GM06990 (cell line): ENCODE measurements at places on chromosomes 16 and 17.
A peak's percentile ranks its signal among the peaks of the same experiment; 100 is the strongest.

- no peak for DNase-seq
Observed at GRCh38 chr17:82836823-82837357, 2.9 kb downstream of the ZNF750 start.

- DNase-seq: no peak
Observed at GRCh38 chr16:22732400-22732799, 81.6 kb upstream of the HS3ST2 start.

DNA sequence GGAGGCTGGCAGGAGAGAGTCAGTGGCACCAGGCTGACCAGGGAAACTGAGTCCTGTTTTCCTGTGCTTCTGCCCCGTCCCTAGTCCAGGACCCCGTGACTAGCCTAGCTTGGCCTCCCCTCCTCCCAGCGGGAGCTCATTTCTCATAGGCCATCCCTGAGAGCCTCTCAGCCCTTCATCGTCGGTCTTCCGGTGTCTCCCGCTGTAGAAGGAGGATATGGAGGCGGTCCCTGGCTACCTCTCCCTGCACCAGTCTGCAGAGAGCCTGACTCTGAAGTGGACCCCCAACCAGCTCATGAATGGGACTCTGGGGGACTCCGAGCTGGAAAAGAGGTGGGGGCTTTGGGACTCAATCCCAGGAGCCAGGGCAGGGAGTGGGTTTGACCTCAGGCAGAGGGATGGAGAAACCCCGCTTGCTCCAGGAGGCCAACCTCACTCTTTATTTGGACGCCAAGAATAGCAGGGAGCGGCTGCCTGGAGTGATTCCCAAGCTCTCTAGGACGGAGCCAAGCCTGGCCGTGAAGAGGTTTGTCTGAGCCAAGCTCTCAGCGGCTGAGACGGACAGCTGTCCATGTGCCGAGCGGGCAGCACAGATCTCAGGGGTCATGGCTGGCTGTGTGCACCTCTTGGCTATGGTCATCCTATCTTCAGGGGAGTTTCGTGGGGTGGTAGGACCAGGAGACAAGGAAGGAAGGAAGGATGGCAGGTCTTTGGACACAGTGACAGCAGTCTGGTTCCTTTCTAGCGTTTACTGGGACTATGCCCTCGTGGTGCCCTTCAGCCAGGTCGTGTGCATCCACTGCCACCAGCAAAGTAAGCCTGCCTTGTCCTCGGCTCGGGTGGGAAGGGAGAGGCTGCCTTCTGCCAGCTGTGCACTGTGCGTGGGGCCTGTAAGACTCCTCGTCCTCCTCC is 26.8 kb downstream of the SGSM2 start:
- DNase-seq: no peak

DNA sequence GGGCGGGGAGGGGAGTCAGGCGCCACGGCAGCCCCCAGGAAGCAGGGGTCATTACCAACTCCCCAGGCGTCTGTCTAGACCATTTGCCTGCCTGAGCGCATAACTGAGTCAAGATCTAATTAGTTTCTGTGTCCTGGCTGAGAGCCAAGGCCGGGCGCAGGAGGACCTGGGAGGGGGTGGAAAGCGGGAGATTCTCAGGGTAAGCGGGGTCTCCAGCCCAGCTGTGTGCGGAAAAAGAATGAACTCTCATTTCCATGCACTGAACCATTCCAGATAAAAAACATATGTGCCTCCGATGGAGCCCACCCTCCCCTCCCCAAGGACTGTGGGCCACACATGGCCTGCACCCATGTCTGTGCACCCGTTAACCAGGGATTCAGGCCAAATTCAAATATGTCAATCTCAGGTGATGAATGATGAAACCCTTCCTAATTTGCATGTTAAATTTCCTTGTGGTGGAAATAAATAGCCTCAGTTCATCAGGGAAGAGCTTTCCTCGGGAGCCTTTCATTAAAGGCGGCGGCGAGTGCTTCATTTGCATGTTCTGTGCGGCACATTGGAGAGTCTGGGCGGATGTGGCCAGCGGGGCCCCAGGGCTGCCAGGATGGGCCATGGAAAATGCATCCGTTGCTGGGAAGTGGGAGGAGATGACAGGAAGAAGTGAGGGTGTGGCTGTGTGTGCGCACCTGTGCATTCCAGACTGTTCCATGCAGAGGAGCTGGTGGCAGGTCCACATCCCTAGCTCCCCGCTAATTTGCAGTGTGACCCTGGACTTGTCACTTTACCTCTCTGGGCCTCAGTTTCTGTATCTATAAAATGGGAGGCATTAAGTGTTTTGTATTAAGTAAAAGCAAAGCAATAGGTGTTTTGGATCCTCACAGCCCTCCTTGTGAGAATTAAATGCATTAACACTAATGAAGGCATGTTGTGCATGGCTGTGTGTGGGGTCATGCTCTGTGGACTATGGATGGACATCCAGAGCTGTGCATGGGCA is 151.1 kb downstream of the SDK2 start:
- DNase-seq: no peak

DNA sequence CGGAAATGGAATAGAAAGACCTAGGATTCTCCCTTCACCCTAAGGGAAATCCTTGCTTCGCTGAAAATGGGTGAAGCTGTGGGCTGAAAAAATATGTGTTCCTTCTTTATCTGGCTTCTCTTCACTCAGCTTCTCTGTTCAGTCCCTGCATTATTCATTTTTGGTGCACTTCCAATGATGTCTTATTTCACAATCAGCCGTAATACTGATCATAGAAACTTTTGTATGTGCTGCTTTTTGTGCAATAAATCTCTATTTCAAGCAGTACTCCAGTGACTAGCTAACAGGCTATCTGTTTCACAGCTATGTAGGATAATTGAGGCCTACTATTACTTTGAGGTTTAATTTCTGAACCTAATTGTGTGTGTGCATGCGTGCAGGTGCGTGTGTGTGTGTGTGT is 144.6 kb downstream of the FOXL1 start:
- no peak for DNase-seq

- no peak for DNase-seq
Observed at GRCh38 chr16:66427871-66428681, 981 bp downstream of the BEAN1 start.

DNA sequence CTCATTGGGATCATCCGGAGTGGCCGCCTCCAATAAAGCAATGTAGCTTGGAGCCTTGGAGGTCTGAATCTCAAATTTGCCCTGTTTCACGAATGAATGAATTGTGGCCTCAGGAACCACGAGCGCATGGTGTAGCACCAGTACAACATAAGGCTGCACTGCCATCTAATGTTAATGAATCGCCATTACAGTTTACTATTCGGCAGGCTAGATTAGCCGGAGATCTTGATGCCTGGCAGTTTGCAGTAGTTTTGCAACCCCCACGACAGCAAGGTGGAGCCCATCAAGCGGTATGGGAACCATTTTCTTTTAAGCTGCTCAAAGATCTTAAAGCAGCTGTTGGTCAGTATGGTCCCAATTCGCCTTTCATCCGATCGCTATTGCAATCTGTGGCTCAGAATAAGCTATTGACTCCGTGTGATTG is 18.8 kb downstream of the ALOX15B start:
- DNase-seq: no peak

GRCh38 chr17:20315821-20316220 is 151.5 kb downstream of the LGALS9B start:
- DNase-seq: no peak

- DNase-seq: no peak
Observed at GRCh38 chr17:65121368-65121767, 15.8 kb upstream of the RGS9 start.

DNA sequence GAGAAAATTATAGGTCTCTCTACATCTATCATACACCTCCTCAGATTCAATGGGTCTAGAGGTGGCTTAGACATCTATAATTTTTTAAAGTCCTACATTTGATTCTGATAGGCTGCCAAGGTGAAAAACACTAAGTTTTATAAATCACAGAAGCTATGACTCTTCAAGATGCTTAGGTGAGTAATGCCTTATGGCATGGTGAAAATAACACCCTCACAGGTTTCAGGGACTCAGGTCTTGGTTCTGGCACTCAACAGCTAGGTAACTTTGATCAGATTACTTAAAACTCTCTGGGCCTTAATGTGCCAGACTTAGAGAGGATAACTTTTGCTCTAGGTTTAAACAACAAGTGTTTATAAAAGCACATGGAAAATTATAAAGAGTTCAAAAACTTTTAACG is 2.0 kb upstream of the COX10 start:
- DNase-seq: no peak

DNA sequence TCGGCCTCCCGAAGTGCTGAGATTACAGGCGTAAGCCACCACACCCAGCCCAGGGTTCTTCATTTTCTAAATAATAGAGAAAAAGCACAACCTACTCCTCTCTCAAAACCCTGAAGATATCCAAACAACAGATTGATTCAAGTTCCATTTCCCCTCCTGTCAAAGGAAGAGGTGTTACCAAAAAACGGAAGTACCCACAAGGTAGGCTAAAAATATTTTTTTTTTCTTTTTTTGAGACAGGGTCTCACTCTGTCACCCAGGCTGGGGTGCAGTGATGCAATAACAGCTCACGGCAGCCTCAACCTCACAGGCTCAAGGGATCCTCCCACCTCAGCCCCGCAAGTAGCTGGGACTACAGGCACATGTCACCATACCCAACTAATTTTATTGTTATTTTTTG is 18.9 kb downstream of the UTP6 start:
- no peak for DNase-seq

- DNase-seq: no peak
Observed at GRCh38 chr17:29115961-29116803, 64.0 kb downstream of the MYO18A start.

DNA sequence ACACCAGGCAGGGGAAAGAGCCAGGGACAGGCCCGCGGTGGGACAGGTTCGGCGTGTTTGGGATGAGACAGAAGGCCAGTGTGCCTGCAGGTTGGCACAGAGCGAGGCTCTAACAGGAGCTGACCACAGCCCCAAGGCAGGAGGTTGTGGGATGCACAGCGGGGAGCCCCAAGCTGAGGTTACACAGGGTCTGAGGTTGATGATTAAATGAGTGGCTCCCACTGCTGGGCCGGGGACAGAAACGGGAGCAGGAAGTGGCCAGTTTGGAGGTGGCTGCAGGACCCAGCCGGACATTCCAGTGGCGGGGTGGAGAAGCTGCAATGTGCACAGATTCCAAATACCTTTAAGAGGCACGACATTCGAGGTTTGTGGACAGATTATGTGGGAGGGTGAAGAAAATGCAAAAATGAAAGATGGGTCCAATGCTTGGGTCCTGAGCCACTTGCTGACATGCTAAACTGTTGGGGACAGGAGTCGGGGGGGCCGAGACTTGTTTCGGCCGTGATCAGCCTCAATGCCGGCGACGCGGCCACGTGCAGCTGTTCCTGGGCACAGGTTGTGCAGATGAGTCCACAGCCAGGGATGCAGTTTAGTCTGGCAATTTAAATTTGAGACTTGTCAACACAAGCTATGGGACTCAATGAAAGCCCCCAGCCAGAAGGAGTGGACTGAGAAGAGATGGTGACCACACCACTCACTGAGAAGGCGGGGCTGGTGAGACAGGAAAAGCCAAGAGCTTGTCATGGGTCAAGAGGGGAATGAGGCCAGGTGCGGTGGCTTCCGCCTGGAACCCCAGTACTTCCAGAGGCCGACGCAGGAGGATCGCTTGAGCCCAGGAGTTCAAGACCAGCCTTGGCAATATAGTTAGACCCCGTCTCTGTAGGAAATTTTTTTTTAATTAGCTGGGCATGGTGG is 8.7 kb downstream of the ENPP7 start:
- DNase-seq: no peak

DNA sequence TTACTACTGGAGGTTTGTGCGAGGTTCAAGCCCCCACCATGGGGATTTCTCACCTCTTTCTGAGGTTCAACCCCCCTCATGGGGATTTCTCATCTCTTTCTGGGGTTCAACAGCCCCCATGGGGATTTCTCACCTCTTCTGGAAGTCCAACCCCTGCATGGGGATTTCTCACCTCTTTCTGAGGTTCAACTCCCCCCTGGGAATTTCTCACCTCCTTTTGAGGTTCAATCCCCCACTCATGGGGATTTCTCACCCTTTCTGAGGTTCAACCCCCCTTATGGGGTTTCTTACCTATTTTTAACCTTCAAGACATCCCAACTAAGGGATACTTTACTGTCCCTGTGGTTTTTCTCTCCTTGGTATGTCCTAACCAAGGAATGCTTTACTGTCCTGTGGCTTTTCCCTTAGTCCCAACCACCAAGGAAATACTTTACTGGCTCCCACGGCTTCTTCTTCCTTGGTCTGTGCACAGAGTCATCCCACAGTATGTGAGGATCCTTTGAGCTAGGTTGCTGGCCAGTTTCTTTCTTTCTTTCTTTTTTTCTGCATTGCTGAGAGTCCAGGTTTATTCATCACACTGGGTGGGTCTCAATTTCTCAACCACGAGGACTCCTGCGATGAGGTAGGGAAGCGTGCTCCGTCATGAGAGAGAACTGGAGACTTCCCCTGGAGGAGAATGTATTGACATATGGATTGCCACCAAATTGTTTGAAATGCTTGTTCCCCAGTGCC is 2140.2 kb downstream of the TP53TG3F start:
- DNase-seq: no peak

DNA sequence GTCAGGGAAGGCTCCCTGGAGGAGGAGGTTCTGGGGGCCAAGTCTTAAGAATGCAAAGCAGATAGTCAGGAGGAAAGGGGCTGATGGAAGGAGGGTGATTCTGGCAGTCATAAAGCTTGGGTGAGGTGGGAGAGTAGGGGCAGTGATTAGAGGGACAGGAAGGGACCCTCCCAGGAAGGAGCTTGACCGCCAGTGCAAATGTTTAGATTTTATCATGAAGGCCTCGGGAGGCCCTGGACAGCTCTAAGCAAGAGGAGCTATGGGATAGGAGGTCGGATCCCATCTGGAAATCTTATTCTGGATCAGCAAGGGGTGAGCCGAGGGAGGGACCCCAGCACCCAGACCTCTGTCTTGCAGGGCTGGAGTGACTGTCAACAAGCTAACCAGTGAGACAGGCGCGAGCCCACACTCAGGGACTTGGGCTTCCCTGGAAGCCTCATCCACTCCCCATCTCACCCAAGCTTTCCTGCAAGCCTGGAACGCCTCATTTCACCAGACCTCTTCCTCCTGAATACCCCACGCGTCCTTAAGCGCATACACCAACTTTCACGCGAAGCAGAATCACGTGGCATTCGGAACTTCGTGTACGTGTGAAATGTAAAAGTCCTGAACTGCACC is 52.0 kb upstream of the CBX4 start:
- DNase-seq: no peak

DNA sequence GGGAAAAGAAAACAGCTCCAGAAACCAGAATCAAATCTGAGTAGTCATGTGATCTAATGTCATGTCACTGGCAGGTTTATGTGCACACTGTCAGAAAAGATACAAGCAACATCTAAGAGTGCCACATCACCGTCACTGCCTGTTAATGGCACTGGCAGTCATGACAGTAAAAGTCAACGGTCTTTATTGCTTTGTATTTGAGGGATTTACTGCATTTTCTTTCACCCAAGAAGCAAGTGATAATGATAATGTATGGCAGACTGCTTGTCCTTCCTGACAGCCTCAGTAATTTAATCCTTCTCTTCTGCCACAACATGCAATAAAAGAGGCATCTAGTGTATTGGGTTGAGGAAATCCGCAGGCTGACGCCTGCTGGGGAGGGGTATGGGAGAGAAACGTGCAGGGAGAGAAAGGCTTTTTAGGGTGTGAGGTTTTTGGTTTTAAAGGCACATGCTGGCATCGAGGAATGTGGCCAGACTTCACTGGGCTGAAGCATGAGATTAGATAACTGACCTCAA is 92.4 kb downstream of the RPGRIP1L start:
- DNase-seq: no peak

- DNase-seq: peak; percentile 24
Observed at GRCh38 chr16:53949715-53950410, 245.9 kb downstream of the FTO start.
